ENCODE measurements at places on chromosomes 12 and 14.

- no peak for DNase-seq
These were observed 771.6 kb downstream of the LRFN5 start for GRCh38 chr14:42378274-42378673.

- DNase-seq, result no peak
These were observed 6.8 kb downstream of the CCDC59 start for GRCh38 chr12:82351390-82351789.

DNA sequence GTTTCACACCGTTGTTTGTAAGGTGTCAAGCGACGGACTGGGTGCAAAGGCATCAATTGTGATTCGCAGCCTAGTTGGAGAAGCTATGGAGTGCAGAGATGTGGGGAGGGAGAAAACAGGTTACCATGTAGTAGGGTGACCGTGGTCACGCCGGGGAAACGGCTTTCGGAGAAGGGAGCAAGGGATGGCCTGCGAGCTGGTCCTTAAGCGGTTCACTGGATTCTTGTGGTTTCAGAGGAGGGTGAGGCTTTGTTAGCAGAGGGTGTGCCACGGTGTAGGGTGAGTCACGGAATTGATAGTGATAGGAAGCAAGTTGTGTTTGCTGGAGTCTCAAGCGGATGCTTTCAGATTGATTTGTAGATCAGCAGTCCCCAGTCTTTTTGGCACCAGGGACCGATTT is 2.3 kb downstream of the PIWIL1 start:
- DNase-seq, result no peak

DNA sequence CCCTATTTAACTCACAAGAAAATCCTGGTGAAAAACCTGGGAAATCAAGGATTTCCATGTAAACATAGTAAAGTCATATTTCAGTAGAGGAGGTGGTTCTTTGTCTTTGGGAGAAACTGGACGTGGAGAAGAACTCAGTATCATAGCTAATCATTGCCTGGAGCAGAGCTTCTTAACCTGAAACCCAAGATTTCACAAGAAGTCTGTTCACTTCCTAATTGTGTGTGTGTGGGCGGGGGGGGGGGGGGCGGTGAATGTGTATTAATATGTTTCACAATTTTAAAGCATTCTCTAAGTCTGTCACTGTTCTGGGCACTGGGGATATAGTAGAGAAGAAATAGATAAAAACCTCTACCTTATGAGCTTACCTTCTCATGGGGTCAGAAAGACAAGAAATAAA is 96.7 kb upstream of the PPP4R3A start:
- DNase-seq, result no peak

DNA sequence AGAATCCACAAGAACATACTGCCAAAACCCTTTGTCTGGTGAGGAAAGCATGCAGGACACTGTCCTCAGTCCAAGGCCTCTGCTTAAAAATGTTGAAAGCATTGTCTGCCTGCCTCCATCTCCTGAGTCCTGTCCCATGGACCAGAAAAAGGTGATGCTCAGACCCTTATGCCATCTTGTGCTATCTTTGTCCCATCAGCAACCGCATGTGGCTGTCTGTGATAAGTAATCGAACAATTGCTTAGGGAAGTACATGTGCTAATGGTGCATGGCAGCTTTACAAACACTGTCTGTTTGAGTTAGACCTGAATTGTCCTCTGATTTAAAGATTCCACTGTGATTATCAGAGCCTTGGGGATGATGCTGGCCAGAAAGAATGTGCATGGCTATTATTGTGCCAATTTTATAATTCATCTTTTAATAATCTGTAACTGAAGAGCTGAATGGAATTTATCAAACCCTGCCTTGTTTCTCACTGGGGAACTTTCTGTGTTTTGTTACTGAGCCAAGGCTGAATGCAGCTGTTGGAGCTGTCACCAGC is 177.5 kb downstream of the DACT1 start:
- no peak for DNase-seq

- no peak for DNase-seq
These were observed 96.4 kb upstream of the DCD start for GRCh38 chr12:54744590-54744989.
